Placental pericyte (primary cell): ENCODE measurements at places on chromosomes 2 and 18. TPM values are rescaled to one million over a fixed set of nuclear protein-coding genes. Genes with fewer than 3 reads are reported as not detected.

The GPR39 gene
- 2.6 and 21.2 TPM in 2 replicates for total RNA-seq

The GRB14 gene
- total RNA-seq, result not detected in 2 replicates

The SLC5A7 gene
- total RNA-seq, result not detected in 2 replicates

The STK17B gene
- total RNA-seq, result 30.9 and 239 TPM in 2 replicates

The ASXL3 gene
- 0.14 and 0.22 TPM in 2 replicates for total RNA-seq

The MTERF4 gene
- 21.4 and 32.8 TPM in 2 replicates for total RNA-seq

The TMEM247 gene
- total RNA-seq, result 0.43 and 0.44 TPM in 2 replicates

The OSBPL6 gene
- total RNA-seq, result 0.22 and 3.0 TPM in 2 replicates

The NLRC4 gene
- not detected in 2 replicates for total RNA-seq

The LMAN2L gene
- total RNA-seq, result 19.5 and 24.1 TPM in 2 replicates

The STAT4 gene
- 1.1 and 2.1 TPM in 2 replicates for total RNA-seq

The INO80C gene
- 5.6 and 7.4 TPM in 2 replicates for total RNA-seq

The DPYSL5 gene
- not detected in 2 replicates for total RNA-seq

The CD226 gene
- 1.1 and 1.5 TPM in 2 replicates for total RNA-seq

The SERPINB13 gene
- not detected in 2 replicates for total RNA-seq

The PDE11A gene
- 0.43 TPM in 1 of 2 replicates, not detected in the other for total RNA-seq

The COLEC11 gene
- 1.0 and 1.1 TPM in 2 replicates for total RNA-seq

The MBD5 gene
- 25.6 and 27.5 TPM in 2 replicates for total RNA-seq

The ASAP2 gene
- 40.9 and 76.5 TPM in 2 replicates for total RNA-seq

The FTCDNL1 gene
- 0.22 and 0.43 TPM in 2 replicates for total RNA-seq

The ARHGAP15 gene
- not detected in 2 replicates for total RNA-seq

The ZEB2 gene
- total RNA-seq, result 50.1 and 73.5 TPM in 2 replicates

The TUBA3E gene
- not detected in 2 replicates for total RNA-seq

The CPS1 gene
- total RNA-seq, result 4.2 and 23.6 TPM in 2 replicates

The FLACC1 gene
- 0.44 and 1.4 TPM in 2 replicates for total RNA-seq

The ALPI gene
- total RNA-seq, result not detected in 2 replicates

The ALK gene
- total RNA-seq, result 0.29 TPM in 1 of 2 replicates, not detected in the other

The SERPINB2 gene
- total RNA-seq, result 211 and 212 TPM in 2 replicates

The IL36G gene
- not detected in 2 replicates for total RNA-seq

The STK16 gene
- 37.4 and 59.1 TPM in 2 replicates for total RNA-seq

The PLEKHB2 gene
- 122 and 142 TPM in 2 replicates for total RNA-seq

The AFTPH gene
- 24.1 and 25.8 TPM in 2 replicates for total RNA-seq

The RIT2 gene
- not detected in 2 replicates for total RNA-seq

The PGAP1 gene
- total RNA-seq, result 3.3 and 9.0 TPM in 2 replicates

The FN1 gene
- 3,280 and 4,928 TPM in 2 replicates for total RNA-seq

The CXCR1 gene
- total RNA-seq, result not detected in 2 replicates

The MERTK gene
- total RNA-seq, result 0.14 and 0.44 TPM in 2 replicates

The VWA3B gene
- not detected in 2 replicates for total RNA-seq

The UGT1A5 gene
- not detected in 2 replicates for total RNA-seq

The SAG gene
- not detected in 2 replicates for total RNA-seq

The ANKRD29 gene
- total RNA-seq, result 0.22 and 1.3 TPM in 2 replicates

The NCKAP5 gene
- total RNA-seq, result 6.3 and 21.6 TPM in 2 replicates

The LIMS1 gene
- 148 and 258 TPM in 2 replicates for total RNA-seq

The SCN7A gene
- under 0.01 TPM in 1 of 2 replicates, not detected in the other for total RNA-seq

The ANKRD53 gene
- 0.72 and 1.3 TPM in 2 replicates for total RNA-seq

The IL1RL1 gene
- 0.22 and 0.57 TPM in 2 replicates for total RNA-seq
